AG04450 (cell line): ENCODE measurements at places on chromosomes 7 and 10. TPM values are rescaled to one million over a fixed set of nuclear protein-coding genes. Genes with fewer than 3 reads are reported as not detected.

DNA sequence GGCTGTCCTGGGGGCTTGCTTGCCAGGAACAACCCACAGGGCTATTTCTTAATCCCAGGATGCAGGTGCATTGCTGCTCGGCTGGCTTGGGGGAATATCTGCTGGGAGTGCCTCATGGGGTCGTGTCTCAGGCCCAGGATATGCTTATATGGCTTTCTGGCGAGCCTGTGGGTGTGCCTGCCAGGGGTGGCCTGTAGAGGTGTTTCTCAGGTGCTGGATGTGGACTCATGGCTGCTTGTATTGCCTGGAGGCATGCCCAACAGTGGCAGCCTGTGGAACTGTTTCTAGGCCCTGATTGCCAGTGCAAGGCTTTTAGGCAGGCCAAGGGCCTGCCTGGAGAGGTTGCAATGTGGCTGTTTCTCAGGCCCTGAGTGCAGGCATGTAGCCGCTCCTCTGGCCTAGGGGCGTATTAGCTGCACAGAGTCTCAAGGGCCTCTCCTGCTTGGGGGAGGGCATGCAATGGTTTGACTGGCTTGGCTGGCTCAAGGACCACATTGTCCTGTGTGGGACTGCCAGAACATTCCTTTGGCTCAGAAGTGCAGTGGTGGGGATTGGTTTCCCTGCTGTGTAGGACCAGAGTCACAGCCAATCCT lies 202.1 kb downstream of the ATRNL1 start:
- DNase-seq = no peak

- DNase-seq = no peak
Measured at GRCh38 chr10:125859128-125859817, 21.8 kb downstream of the DHX32 start.

DNA sequence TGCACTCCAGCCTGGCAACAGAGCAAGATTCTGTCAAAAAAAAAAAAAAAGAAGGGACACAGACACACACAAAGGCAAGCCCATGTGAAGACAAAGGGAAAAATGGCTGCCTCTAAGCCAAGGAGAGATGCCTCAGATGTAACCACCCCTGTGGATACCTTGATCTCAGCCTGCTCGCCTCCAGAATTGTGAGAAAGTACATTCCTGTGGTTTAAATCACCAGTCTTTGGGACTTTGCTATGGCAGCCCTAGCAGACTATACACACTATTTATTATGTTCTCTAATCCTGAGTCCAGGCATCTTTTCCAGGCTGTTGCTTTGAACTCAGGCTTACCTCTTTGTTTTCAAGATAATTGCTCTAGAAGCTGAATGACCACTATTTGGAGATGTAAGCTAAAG lies 494.3 kb downstream of the GALNT17 start:
- DNase-seq = no peak

DNA sequence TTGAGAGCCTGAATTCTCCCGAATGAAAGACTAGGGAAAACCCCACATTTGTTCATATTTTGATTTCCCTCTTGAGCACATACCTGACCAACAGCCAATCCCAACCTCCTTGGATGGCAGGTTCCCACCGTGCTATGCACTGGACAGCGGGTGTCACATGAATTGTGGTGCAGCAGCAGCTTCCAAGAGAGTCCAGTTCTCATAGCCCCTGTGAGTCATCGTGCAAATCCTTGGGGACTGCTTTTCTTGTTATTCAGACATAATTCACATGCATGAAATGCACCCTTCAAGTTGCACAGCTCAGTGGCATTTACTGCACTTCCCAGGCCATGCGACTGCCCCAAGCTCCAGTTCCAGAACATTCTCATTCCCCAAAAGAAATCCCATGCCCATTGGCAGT lies 67.8 kb upstream of the PPP2R2D start:
- no peak for DNase-seq

Gene SPDYE11
- 0.06 and 0.07 TPM in 2 replicates for polyA plus RNA-seq

Gene STOX1
- 0.07 and 0.12 TPM in 2 replicates for polyA plus RNA-seq

DNA sequence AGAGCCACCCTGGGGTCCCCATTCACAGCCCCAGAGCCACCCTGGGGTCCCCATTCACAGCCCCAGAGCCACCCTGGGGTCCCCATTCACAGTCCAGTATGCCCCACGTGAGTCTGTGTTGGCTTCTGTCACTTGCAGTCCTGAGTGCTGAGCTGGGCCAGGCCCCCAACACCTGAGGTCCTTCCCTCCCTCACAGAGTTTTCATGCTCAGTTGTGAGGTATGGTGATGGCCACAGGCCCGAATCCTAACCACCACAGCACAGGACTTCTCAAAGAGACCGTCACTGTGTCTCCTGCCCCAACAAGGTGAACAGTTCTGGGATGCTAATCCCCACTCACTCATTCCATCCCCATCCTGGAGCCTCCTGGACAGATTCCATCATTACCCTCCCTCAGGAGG lies 239.2 kb downstream of the PTPRN2 start:
- DNase-seq = no peak
